ENCODE measurements at places on chromosomes 6 and 20. TPM values are rescaled to one million over a fixed set of nuclear protein-coding genes. Genes with fewer than 3 reads are reported as not detected.

The VAPB gene
- total RNA-seq, result 6.9 TPM

The FAM83C gene
- not detected for total RNA-seq

The C4A gene
- total RNA-seq, result 2.7 TPM

The LGSN gene
- not detected for total RNA-seq

The CDH4 gene
- 10.8 TPM for total RNA-seq

The BACH2 gene
- total RNA-seq, result 2.0 TPM

The RBM12 gene
- total RNA-seq, result 27.4 TPM

The MC3R gene
- total RNA-seq, result not detected

The CDH26 gene
- total RNA-seq, result not detected

The BANF2 gene
- not detected for total RNA-seq

The TRAM2 gene
- 84.1 TPM for total RNA-seq

The ERVFRD-1 gene
- total RNA-seq, result not detected

The NNAT gene
- 32.0 TPM for total RNA-seq

The MAFB gene
- total RNA-seq, result 1.0 TPM

The NCOA6 gene
- 8.4 TPM for total RNA-seq

The CDSN gene
- not detected for total RNA-seq

The PI3 gene
- not detected for total RNA-seq

The PDE10A gene
- 0.34 TPM for total RNA-seq

The PNPLA1 gene
- not detected for total RNA-seq

The FAM162B gene
- total RNA-seq, result 19.8 TPM

The WDR46 gene
- total RNA-seq, result 75.7 TPM

The TGM3 gene
- not detected for total RNA-seq

The HFE gene
- 11.1 TPM for total RNA-seq

The OR2B3 gene
- not detected for total RNA-seq

The C6orf118 gene
- not detected for total RNA-seq

The RIPOR3 gene
- total RNA-seq, result 0.30 TPM

The ARHGAP18 gene
- total RNA-seq, result 14.1 TPM

The CAP2 gene
- 2.7 TPM for total RNA-seq

The PTK6 gene
- total RNA-seq, result not detected

The KCNK5 gene
- total RNA-seq, result 0.15 TPM

The SLC22A1 gene
- under 0.01 TPM for total RNA-seq

The TMEM244 gene
- total RNA-seq, result not detected

The ADGRB3 gene
- total RNA-seq, result 0.17 TPM

The RIMS4 gene
- not detected for total RNA-seq

The CASS4 gene
- total RNA-seq, result 2.4 TPM

The STMND1 gene
- 0.17 TPM for total RNA-seq

The GPR6 gene
- total RNA-seq, result not detected

The CD24 gene
- total RNA-seq, result 0.17 TPM

The ZNF831 gene
- not detected for total RNA-seq

The TSBP1 gene
- total RNA-seq, result not detected

The CCN5 gene
- total RNA-seq, result 3.4 TPM

The C2 gene
- 0.30 TPM for total RNA-seq

Measured in bronchus fibroblast of lung (primary cell).